ENCODE measurements at places on chromosomes 12 and 14.

GRCh38 chr14:106802413-106803364, 1276.3 kb downstream of the TMEM121 start:
- no peak for DNase-seq

DNA sequence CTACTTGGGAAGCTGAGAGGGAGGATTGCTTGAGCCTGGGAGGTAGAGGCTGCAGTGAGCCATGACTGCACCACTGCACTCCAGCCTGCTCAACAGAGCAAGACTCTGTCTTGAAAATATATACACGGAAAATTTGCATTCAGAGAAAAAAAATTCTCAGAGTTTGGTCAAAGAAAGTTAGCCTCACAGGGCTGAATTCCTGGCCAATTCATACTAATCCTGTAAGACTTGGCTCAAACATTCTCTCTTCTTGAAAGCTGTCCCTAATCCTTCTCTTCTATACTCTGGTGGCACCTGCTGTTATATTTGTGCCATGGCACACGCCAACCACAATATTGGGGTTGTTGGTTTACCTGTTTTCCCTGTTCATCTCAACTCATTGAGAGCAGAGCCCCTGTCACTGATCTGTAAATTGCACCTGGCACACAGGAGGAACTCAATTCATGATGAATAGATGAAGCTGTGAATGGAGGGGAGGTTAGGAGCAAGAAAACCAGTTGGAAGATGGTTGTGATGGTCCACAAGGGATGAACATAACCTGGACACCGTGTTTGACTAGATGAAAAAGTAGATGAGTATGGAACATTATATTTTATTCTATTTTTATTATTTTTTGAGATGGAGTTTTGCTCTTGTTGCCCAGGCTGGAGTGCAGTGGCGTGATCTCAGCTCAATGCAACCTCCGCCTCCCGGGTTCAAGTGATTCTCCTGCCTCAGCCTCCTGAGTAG, 36.8 kb upstream of the SPTSSA start:
- DNase-seq, result no peak

DNA sequence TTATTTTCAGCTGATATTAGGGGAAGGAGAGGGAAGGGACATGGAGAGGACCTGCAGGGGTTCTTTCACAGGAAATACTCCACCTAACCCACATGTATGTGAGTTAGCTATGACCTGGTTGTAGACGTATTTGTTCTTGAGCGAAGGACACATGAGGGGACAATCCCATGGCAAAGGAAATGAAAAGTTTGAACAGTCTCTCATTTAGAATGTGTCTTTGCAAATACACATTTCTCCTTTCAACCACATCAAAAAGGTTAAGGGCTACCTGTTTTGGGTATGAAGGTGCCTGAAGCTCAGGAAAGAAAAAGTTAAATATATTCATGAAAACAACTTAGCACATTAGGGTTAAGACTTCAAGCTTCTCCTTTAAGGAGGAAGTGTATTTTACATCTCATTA, 7.4 kb downstream of the PYGL start:
- no peak for DNase-seq

- DNase-seq, result no peak
These were observed 8.7 kb downstream of the ANKRD13A start for GRCh38 chr12:110007881-110008280.

DNA sequence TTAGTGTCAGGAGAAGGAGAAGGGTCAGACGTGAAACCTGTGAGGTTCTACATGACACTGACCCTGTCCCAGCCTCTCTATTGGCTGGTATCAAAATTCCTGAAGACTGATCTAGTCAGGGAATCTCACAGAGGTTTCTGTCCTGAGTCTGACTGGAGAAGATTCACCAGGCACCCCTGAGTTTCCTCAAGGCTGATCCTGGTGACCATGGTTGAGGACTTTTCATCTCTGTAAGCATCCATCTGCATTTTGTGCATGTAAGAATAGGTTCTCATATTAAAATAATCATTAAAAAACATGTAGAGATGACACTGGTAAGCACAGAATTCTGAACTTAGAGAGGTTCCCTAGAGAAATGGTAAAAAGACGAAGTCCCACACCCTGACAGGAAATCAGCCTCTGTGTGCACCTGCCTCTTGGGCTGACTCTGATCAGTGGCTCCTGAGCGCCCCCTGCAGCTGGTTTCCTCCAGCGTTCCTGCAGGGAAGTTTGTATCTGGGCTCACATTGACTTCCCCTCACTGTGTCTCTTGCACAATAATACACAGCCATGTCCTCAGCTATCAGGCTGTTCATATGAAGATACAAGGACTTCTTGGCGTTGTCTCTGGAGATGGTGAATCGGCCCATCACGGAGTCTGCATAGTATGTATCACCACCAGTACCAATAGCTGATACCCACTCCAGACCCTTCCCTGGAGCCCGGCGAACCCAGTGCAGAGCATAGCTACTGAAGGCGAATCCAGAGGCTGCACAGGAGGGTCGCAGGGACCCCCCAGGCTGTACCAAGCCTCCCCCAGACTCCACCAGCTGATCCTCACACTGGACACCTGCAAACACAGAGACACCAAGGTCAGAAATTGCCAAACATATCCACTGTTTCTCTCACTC, 991.9 kb downstream of the TMEM121 start:
- no peak for DNase-seq

DNA sequence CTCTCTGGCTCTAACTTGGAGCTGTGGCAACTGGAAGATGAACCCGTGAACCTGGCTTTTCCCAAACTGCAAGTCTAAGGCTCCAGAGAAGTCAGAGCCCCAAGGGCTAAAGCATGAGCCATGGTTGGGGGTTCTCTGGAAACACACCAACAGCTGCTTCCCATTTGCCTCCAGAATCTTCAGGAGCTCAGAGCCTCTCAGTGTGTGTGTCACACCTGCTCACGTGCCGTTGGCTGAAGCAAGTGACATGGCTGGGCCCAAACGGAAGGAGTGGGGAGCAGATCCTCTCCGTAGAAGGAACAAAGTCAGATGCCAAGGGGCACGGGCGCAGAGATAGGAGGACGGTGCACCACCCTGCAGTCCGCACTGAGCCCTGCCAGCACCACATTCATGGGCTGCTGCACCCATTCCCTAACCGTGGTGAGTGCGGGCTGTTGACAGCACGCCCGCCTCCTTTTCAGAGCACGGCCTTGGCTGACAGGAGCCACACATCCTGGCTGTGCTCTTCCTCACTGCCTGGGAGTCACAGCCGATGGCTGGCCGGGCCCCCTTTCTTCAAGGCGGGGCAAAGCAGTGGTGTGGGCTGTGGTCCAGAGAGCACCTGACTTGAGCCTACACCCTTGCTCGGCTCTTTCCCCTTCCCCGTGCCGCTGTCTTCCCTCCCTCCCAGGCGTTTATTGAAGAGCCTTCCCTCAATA, 16.6 kb upstream of the TRAF3 start:
- DNase-seq, result no peak

GRCh38 chr14:50606468-50606867, 46.5 kb downstream of the ATL1 start:
- no peak for DNase-seq

DNA sequence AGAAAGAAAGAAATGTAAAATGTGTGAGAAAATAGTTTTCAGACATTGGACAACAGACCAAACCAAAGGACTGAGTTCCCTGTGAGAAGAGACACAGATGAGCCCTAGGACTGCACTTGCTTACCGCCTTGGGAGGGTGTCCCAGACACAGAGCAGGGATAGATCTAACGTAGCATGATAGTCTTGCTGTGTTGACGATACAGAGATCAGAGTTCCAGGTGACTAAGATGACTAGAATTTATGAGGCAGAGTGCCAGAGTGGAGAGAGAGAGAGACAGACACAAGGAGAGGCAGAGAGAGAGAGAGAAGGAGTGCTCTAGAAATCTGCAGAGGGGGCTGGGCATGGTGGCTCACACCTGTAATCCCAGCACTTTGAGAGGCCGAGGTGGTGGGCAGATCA, 148.2 kb upstream of the LMNTD1 start:
- no peak for DNase-seq

- DNase-seq, result no peak
These were observed 35.8 kb downstream of the CCNK start for GRCh38 chr14:99516871-99517642.

- DNase-seq, result no peak
These were observed 142.0 kb downstream of the DUSP6 start for GRCh38 chr12:89210277-89210676.

GRCh38 chr12:24226745-24227350, 277.4 kb upstream of the SOX5 start:
- DNase-seq, result peak; percentile 22

DNA sequence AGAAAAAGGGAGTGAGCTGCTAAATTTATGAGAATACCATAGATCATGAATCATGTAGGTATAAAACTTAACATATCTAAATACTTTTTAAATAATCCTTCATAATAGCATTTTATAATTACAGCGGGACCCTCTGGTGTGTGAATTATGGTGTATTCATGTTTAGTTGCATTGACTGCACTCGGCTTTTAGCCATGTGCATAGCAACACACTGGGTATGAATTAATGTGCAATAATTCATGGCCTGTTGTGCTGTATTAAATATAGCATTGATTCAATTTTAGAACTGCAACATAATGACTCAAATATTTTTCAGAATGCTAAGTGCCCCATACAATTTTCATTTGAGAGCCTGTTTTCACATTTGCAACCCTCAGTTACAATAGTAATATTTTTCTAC, 249.6 kb upstream of the G2E3 start:
- no peak for DNase-seq

GRCh38 chr12:131287938-131288764, 334.4 kb downstream of the ADGRD1 start:
- no peak for DNase-seq

DNA sequence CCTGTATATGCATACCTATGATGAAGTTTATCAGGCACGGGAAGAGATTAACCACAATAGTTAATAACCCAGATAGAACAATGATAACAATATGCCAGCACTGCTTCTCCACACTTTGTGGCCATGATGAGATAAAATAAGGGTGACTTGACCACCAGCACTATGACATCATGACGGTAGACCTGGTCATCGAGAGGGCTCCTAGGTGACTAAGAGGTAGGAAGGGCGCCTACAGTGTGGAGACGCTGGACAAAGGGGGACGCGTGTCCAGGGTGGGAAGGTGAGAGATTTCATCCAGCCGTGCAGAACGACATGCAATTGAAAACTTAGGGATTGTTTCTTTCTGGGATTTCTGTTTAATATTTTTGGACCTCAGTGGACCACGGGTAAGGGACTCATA, 221.8 kb upstream of the RTL1 start:
- DNase-seq, result no peak

DNA sequence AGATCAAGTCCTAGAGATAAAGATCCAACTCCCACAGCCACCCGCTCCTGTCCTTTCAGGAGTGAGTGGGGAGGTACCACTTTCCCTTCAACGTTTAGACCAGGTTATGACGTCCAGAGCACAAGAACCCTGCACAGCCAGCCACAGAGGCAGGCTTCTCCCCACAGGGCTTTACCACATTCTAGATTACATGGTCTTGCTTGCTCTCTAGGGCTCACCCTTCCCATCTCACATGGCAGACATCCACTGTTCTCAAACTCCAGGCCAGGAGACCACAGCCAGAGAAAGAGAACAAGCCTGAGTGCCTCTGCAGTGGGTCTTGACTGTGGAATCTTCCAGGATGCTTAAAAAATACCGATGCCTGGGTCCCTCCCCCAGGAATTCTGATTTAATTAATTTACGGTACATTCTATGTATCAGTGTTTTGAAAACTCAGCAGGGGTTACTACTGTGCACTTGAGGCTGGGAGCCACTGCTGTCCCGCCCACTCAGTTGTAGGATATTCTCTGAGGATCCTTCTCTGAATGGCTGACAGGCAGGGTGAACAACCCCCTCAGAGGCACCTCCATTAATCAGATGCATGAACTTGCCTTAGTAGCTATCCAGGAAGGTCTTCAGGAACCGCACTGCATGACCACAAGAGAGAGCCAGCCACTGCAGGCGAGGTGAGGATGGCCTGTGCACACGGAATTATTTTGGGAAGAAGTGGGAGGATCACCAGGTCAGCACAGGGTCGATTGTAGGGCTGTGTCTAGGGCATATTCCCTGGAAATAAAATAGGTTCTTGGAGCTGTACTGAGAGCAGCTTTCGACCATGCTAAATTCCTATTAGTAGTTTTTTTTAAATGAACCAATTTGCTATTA, 21.5 kb upstream of the SOCS2 start:
- DNase-seq, result no peak

Data from hepatic stellate cell (primary cell).